ENCODE measurements at places on chromosomes 5 and 9.

DNA sequence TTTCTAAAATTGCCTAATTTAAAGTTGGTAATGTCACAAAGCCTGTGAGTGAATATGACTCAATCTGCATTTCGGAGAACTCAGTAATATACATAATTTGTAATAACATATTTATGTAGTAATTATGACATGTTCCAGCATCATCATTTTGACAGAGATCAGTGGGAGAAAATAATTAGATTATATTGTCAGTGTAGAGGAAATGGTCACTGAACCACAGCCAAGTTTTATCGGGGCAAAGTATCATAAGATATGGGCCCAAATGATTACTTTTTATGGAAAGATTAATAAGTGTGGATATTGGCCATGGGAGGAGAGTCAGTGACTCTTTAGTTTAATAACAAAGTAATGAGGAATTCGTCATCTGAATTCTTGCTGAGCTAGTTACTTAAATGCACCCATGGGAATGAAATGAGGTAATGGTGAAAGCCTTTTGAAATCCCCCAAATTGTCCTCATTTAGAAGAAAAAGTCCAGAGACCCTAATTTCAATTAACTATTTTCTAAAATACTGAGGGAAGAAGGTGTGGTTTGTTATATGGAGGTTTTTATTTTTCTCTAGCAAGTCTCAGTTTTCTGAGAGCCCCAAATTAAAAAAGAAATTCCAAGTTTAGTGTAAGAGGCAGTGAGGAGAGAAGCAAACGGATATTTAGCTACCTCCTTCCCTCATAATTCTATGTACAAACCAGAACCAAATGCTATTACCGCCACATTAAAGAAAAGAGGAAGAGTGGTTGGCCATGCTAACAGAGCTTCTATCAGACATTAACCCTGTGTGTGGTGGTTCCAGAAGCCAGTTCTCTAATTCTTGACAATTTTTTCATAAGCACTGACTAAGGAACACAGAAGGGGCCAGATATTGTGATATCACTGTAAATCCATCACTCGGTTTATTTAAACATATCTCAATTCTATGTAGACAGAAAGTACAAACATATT, 37.7 kb upstream of the MRPS30 start:
- no peak for DNase-seq

- DNase-seq: no peak
Measured at GRCh38 chr5:167304834-167305469, 986.5 kb upstream of the WWC1 start.

DNA sequence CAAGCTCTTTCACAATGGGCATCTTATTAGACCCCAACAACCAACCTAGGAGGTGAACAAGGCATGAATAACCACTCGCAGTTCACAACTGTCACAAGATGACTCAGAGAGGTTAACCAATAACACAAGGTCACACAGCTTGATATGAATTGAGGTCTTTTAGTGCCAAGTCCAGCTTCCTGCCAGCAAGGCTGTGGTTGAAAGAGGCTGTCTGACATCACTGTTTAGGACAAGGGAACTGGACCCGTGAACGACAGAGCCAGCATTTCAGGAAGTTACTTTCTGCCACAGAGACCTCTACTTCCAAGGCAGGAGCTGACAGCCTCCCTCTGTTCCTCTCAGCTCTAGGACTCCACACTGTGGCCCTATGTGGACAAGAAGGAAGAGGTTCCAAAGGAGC, 53.4 kb upstream of the ALDH1B1 start:
- no peak for DNase-seq

DNA sequence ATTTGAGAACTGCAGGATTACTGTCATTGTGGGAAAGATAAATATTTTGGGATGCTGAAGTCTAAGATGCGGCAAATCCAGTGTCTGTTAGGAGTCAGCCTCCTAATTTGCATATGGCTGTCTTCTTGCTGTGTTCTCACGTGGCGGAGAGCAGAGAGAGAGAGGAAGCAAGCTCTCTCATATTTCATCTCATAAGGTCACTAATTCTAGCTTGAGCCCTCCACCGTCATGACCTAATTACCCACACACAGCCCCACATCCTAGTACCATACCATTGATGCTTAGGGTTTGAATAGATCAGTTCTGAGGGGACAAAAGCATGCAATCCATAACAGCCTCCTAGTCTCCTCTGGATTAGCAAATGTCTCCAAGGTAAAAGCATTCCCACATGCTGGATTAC, 124.5 kb downstream of the CDH12 start:
- DNase-seq: no peak

GRCh38 chr9:129027685-129028191, 393 bp downstream of the SH3GLB2 start:
- peak; percentile 19 for DNase-seq

GRCh38 chr5:150153957-150154617, 1.6 kb downstream of the PDGFRB start:
- no peak for DNase-seq

DNA sequence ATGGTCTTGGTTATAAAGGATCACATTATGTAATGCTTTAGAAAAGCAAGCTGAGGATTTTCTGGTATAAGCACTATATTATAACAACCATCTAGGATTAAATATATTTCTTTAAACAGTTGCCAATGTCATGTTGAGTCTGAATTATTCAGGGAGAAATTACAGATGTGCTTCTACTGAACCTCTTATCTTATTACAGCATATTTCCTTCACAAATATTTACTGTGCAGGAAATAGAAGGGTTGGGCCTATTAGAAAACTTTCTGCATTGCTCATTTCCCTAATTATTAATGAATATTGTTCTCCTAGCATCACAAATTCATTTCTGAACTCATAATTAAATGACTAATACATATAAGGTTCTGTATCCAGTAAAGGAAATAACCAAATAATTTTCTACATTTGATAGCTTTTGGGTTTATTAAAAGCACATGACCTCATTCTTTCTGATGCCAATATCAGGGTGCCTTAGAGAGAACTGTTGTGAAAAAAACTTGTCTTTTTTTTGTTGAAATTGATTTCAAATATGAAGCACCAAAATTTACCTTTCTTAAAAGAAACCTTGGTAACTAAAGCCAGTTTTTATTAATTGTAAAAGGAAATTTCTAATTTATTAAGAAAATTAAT, 476.8 kb upstream of the PTGER4 start:
- DNase-seq: no peak

GRCh38 chr5:179437341-179438001, 92.2 kb upstream of the ADAMTS2 start:
- no peak for DNase-seq

DNA sequence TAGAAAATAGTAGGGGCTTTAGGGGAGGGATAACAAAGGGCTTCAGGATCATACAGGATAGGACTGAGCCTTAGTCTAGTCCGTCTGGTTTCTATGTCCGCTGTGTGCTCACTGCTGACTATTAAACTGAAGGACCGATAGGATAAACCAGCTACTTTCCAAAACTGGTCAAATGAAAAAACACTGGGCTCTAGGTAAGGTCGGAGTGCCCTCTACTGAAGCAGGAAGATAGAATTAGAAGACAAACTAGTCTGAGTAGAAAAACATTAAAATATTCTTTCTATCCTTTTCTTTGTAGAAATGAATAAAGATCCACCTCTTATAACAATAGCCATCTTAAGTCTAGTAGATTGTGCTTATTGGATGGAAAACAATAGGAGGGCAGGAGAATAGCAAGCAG, 133.6 kb downstream of the CEMIP2 start:
- DNase-seq: no peak

DNA sequence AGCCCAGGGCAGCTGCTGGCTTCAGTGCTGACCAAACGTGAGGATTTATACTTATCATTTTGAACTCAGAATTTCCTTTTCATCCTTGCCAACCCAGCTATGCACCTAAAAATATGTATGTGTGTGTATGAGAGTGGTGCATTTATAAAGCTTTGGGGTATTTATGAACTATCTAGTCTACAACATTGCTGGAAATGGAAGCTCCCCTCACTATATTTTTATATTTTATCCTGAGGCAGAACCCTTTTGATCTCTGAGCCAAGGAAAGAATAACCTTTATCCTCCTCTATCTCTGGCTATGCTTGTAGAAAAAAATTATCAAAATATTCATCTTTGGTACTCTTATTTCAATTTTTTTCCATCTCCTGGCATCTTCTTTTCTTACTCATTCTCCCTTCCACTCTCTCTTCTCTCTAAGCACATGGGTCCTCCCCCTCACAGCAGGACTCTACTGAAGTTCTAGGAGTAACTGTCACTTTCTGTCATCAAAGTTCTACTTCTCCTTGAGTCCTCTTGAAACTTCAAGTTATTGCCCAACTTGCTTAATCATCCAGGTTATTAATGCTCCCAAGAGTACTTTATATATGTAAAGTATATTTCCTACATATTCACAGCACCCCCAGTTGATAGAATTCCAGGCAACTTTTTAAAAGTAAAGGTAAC, 190.9 kb downstream of the HINT1 start:
- no peak for DNase-seq

DNA sequence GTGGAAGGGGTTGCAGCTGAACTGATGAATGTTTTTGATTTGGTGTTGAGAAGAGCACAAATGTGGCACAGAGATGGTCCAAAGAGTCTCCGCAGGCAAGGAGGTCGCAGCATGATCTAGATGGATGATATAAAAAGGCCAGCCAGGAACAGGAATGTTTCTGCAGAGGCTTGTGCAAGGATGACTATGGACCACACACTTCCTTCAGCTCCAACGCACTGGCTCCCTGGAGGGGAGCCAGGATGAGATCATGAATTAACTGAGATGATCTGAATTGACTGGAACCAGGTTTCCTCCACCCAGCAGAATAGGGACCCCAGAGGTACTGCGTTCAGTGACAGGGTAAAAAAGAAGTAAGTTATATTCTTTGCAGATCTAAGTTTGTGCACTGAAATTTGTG, 89.0 kb downstream of the ARSB start:
- no peak for DNase-seq

DNA sequence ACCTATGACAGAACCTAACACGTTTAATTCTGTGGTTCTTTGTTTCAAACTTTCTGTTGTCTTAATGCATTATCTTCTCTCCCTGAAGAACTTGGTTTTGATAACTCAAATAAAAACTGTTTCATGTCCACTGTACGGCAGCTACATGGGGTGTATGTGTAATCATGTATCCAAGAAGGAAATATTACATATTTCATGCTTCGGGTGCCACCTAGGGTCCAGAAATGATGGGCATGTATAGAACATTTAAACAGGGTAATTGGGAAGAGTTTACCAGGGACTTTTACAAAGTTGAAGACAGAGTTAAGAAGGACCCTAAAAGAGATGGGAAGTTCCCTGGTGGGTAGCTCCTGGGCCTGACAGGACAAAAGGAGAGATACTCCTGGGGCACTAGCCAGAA, 291.3 kb downstream of the FBXL7 start:
- DNase-seq: no peak

GRCh38 chr5:150642567-150642927, 2.1 kb downstream of the SYNPO start:
- DNase-seq: no peak

GRCh38 chr9:110143485-110143884, 64.5 kb downstream of the C9orf152 start:
- DNase-seq: no peak

DNA sequence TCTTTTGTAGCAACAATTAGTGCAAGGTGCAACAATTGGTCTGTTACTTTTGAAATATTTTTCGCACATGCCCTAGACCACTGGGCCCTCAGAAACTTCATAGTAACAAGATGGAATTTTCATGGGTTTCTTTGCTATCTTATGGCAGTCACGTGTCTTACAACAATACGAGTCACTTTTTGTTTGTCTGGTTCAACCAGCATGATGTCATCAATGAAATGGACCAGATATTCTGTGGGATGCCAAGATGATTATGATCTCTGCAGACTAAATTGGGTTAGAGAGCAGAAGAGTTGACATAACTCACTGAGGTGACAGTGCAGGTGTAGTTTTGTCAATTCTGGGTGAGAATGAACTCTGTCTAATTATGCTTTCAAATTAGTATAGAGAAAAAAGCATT, 239.6 kb upstream of the RIOK2 start:
- DNase-seq: no peak

GRCh38 chr9:114931407-114931806, 1.0 kb upstream of the TNFSF8 start:
- no peak for DNase-seq

DNA sequence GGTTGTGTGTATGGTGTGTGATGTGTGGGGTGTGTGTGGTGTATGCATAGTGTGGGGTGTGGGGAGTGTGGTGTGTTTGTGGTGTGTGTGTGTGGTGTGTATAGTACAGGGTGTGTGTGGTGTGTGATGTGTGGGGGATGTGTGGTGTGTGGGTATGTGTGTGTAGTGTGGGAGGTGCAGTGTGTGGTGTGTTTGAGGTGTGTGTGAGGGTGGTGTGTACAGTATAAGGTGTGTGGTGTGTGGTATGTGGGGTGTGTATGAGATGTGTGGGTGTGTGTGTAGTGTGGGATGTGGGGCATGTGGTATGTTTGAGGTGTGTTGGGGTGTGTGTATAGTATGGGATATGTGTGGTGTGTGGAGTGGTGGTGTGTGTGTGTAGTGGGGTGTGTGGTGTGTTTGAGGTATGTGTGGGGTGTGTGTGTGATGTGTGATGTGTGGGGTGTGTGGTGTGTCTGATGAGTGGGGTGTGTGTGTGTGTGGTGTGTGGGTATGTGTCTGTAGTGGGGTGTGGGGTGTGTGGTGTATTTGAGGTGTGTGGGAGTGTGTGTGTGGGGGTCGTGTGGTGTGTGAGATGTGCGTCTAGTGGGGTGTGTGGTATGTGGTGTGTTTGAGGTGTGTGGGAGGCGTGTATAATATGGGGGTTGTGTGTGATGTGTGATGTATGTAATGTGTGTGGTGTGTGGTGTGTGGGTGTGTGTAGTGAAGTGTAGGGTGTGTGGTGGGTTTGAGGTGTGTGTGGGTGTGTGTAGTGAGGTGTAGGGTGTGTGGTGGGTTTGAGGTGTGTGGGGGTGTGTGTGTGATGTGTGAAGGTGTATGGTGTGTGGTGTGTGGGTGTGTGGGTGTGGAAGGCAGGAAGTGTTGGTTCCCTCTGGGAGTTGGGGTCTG, 8.6 kb downstream of the ECSCR start:
- DNase-seq: no peak

DNA sequence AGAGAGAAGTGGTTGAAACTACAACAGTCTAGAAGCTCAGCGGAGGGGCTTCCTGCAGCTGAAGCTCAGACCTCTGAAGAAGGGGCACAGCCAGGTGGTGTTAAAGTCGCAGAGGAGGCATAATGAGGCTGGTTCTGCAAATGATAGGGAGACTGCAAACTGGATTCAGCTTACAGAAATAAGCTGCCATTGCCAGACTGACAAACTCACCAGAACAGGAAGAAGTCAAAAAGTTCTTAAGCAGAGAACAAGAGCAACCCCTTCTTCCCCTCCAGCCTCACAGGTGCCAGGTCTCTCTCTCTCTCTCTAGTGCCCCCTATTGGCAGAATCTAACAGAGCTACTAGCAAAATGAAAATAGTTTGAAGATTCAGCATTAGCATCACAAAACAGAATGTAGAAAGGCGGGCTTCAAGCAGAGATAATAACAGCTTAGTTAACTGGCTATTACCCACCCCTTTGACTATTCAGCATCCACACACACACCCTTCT, 76.7 kb downstream of the GRAMD2B start:
- no peak for DNase-seq
